ENCODE measurements at places on chromosomes 4 and X.
A peak's percentile ranks its signal among the peaks of the same experiment; 100 is the strongest.

GRCh38 chr4:85482010-85482738 lies 7.2 kb downstream of the ARHGAP24 start:
- DNase-seq, result no peak

GRCh38 chr4:114223580-114223979 lies 244.1 kb upstream of the ARSJ start:
- DNase-seq, result no peak

GRCh38 chr4:43855283-43855682 lies 593.3 kb downstream of the KCTD8 start:
- DNase-seq, result no peak

GRCh38 chr4:37634180-37634579 lies 52.0 kb downstream of the RELL1 start:
- no peak for DNase-seq

DNA sequence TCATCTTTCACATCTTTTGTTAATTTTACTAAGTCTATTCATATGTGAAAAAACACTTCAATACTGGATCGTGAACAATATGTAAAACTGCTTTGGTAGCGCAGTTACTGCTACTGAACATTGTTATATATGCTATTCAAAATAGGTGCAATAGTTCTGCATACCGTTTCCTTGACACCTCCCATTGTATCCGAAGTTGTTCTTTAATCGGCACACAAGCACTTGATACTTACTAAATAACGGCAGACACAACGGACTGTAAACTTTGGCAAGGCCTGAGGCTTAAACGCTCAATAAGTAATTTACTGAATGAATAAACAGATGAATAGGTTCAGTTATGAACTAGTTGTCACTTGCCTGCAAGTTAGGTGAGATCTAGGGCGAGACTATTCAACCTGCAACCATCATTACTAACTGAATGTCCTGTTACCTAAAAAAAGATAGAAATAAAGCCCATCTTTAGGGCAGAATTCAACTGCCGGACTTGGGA lies 620 bp downstream of the ANAPC10 start:
- DNase-seq, result no peak

- no peak for DNase-seq
Observed at GRCh38 chrX:14409341-14409740, 120.0 kb upstream of the GLRA2 start.

DNA sequence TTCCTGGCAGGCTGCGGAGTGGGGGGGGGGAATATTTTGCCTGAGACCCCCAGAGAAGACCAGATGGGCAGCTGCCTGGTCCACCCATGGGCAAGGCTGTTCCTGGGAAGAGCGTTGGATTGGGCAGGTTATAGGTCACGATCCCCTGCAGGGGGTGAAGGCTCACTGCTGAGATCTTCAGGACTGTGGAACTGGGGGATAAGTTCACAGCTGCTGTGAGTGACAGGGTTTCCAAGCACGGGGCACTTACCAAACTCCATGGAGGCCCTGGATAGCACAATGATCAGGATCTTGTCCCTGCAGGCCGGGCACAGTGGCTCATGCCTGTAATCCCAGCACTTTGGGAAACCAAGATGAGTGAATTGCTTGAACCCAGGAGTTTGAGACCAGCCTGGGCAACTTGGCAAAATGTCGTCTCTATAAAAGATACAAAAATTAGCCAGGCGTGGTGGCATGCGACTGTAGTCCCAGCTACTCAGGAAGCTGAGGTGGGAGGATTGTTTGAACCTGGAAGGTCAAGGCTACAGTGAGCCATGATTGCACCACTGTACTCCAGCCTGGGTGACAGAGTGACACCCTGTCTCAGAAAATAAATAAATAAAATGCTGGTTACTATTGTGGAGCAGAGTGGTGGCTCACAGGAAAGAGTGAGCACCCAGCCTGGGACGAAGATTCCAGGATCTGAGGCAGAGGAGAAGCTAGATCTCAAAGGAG lies 68.0 kb upstream of the HELT start:
- no peak for DNase-seq

- DNase-seq, result peak; percentile 12
Observed at GRCh38 chrX:72712094-72712755, 1.9 kb downstream of the PHKA1 start.

DNA sequence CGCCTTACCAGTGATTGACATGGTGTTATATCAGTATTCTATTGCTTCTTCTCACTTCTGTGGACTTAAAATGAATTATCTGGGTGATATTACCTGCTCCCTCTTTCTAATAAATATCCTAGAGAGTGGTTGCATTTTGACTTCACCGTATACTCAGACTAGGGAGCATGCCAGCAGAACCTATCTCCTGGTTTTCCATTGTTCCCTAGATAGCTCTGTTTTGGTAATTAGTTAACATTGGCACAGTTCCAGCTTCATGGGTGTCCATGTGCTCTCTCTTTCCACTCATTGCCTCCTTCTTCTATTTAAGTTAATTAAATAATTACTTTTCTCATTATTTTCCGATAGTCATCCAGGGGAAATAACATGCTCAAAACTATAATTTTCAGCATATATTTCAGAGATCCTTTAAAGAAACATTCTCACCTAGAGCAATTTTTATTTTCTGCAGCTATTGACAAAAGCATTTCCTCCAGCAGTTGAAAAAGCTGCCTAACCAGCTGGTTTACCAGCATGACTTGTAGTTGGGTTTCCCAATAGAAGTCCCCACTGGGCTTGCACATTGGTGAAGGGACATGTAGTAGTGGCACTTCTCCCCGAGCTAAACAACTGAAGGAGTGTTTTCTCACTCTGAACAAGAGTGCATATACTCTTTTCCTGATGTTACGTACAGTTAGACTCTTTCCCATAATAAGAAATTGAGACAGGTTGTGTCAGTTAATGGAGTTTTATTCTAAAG lies 27.9 kb upstream of the PAPSS1 start:
- DNase-seq, result no peak

GRCh38 chrX:105017641-105018040 lies 202.9 kb downstream of the TEX13A start:
- no peak for DNase-seq

- no peak for DNase-seq
Observed at GRCh38 chrX:13091111-13091765, 46.8 kb upstream of the FAM9C start.

- DNase-seq, result no peak
Observed at GRCh38 chr4:99652596-99653436, 4.8 kb downstream of the C4orf54 start.

DNA sequence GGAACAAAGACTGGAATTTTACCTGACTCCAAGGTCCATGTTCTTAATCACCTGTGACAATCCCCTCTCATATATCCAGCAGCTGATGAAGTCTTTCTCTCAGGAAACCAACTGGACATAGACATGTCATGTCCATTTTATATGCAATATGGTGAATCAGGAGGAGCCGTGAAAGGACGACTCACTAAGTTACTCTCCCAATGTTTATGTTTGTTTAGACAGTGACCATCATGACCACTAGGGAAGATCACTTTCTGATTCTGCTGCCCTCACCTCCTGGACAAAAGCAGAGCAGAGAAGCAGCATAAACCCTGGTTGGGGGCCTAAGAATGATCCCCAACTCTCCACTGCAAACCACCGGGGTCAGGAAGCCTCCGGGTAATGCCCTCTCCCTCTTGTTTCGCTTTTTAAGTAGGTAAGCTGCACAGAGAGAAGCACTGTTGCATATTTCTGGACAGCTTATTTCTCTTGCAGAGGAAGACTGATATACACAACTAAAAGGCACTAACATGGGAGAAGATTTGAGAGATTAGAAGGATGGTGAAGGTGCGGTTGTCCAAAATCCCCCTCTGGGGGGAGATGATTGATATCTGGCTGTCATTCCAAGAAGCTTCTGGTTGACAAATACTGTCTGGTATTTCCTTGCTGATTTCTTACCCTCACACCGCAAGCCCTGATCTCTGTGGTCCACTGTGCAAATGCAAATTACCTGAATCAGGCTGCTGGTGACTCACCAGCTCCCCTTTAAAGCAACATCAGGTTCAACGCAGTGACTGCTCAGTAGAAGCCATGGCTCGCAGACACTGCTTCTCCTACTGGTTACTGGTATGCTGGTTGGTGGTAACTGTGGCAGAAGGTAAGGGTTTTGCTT lies at the start of gene ODAPH:
Gene ODAPH, plus strand, starts transcription at position 773 of the 871 bp plus-strand sequence. Its CDS starts 17 bp downstream, at position 790.
- peak; percentile 16 for DNase-seq

GRCh38 chrX:149022485-149022884 lies 482.6 kb downstream of the IDS start:
- no peak for DNase-seq

GRCh38 chr4:70746179-70746839 lies 24.5 kb downstream of the RUFY3 start:
- DNase-seq, result no peak

DNA sequence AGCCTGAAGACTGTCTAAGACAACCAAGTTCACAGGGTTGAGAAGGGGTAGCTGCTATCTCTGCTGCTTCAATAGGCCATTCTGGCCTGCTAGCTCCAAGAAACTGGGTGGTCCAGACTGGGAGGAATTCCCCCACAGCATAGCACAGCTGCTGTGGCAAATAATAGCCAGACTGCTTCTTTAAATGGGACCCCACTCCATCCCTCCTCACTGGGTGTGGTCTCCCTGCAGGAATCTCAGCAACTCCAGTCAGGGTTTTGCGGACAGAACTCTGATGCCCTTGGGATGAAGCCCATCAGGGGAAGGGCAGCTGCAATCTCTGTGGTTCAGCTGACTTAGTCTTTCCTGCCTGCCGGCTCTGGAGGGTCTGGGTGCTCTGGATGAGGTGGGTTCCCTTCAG lies 1018.6 kb upstream of the DIAPH2 start:
- no peak for DNase-seq

GRCh38 chrX:133185938-133186337 lies 32.2 kb downstream of the TFDP3 start:
- no peak for DNase-seq

GRCh38 chr4:106380179-106380578 lies 11.6 kb upstream of the GIMD1 start:
- no peak for DNase-seq

DNA sequence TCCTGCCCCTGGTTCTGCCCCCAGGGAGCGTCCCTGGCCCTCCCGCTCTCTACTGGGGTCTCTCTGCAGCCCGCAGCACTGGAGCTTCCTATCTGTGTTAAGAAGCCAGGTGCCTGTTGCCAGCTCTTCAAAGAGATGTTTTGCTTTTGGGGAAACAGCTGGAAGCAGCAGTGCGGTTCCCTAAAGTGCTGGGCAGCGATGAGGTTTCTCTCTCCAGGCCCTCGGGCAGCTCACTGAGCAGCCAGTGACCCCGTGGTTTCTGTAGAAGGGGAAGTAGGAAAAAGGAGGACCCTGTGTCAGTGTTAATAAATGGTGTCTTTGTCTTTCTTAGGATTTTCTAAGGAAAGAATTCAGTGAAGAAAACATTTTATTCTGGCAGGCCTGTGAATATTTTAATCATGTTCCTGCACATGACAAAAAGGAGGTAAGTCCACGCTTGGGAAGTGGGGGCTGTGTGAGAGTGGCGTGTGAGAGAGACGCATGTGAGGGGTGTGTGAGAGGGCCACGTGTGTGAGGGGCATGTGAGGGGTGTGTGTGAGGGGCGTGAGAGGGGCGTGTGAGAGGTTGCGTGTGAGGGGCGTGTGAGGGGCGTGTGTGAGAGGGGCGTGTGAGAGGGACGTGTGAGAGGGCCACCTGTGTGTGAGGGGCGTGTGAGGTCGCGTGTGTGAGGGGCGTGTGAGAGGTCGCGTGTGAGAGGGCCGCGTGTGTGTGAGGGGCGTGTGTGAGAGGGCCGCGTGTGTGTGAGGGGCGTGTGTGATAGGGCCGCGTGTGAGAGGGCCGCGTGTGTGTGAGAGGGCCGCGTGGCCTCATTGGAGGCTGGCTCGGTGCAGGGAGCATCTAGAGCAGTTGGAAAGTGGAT lies 27.1 kb upstream of the HGFAC start:
- DNase-seq, result no peak

DNA sequence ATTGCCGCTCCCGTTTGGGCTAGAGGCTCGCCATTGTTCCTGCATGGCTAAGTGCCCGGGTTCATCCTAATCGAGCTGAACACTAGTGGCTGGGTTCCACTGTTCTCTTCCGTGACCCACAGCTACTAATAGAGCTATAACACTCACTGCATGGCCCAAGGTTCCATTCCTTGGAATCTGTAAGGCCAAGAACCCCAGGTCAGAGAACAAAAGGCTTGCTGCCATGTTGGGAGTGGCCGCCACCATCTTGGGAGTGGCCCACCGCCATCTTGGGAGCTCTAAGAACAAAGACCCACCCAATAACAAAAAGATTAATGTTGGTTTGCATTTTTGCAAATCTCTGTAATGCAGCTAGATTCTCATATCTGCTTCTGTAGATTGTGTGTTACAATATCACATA lies 299.0 kb downstream of the DCHS2 start:
- DNase-seq, result no peak

DNA sequence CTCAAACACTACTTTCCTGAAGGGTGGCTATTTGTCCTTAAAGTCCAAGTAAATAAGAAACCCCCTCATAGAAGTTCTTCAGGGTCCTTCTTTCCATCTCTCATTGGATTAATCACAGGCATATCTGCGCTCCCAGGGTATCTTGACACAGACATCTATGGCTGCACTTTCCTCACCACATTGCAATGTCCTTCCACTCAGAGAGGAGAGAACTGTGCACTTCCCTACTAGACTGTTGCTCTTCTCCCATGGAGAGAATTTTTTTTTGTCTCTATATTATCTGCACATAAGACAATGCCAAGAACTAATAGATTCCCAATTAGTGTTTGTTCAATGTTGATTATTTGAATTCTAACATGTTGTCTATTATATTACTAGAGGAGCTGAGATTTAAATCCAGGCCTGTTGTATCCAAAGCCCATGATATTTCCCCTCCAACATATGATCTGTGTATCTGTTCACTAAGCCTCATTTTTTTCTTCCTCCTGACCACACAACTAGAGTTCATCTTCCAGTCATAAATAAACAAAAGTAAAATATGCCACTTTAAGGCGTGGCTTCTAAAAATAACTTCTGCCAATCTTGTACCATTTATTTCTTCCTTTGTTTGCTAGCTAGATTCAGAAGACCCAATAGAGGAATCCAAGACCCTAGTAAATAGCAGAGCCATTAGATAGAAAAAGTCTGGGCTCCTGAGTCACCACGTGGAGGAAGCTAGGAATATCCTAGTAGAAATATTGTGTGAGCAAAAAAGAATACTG lies 61.5 kb upstream of the FAM241A start:
- no peak for DNase-seq

DNA sequence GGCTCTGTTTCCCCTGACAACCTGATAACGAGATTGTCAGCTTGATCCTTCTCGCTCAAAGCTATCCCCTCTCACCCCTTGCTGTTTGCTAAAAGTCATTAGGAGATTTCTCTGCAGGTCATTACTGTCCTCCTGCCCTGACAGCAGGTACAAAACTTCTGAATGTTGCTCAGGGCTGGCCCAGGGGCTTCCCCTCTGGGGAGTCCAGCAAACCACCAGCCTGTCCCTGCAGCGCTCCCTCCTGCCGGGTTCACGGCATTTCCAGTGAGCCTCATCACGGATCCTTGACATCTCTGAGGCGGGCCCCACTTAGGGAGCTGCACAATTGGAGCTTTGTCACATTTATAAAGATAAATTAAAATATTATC lies 5.2 kb upstream of the SORCS2 start:
- no peak for DNase-seq

- DNase-seq, result no peak
Observed at GRCh38 chr4:56704089-56704871, 23.2 kb upstream of the HOPX start.

Measured in HEK293T (cell line).